Activated CD4-positive, alpha-beta T cell treated with anti-CD3 and anti-CD28 coated beads, Interleukin-2, amount 10 ng/mL, durations not matched to agents 7 days and 5 days (primary cell): ENCODE measurements at places on chromosomes 16 and 17.

DNA sequence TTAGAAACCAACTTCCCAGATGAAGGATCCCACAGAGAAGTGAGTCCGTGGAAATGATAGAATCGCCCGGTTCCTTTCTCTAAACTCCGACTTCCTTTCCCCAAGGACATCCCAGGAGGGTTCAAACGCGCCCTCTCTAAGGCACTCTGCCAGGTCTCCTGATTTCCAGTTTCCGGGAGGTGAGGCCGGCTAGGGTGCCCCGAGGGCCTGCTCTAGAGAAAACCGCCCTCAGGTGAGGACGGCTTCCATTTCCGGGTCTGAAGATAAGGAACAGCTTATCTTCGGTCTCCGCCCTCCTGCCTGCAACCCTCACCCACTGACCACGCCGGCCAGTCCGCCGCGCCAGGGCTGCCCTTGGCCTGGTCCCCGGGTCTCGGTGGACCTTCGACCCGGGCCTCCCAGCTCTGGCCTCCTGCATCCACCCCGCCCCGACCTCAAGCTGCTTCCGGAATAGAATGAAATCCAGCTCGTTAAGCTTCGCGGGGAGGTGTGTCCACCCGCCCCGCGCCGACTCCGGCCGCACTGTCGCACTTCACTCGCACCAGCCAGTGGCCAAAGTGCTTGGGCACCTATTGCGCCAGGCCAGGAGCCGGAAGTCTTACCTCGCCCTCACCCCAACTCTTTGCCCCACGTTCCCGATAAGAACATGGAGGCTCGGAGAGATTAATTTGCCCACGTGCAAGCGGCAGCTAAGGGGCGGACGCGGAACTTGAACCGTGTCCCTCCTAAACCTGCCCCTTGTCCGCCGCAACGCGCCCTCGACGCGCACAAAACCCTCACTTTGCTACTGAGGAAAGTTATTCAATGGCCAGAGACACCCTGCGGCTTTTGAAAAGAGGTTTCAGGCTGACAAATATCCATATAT, 836 bp upstream of the MMP15 start:
- DNase-seq: peak; percentile 22

DNA sequence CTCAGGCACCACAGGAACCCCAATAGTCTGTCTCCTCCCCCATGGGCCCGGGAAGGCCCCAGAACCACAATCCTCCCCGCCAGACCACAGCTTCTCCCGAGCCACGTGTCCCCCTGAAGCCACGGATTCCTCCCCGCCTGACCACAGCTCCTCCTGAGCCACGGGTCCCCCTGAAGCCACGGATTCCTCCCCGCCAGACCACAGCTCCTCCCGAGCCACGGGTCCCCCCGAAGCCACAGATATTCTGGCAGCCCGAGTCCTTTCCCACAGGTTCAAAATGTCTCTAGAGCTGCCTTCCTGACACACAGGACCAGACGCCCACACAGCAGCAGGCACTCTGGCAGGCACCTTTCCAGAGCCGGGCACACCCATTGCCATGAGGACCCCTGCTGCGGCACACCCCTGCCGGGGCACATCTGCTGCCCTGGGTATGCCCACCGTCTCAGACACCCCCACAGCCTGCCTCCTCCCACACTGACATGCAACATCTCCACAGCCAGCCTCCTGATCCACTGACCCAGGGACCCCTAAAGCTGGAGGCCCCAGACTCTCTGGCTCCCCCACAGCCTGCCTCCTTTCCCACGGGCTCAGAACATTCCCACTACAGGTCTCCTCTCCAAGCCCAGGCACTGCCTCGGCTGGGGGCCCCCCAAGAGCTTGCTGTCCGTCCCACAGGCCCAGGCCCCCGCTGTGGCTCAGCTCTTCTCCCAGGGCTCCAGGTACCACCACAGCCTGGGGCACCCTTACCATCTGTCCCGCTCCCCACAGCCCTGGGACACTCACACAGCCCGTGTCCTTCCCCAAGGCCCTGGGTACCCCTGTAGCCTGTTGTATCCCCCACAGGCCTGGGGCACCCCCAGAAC, 2.2 kb downstream of the KIAA0753 start:
- DNase-seq: no peak

- DNase-seq: no peak
Measured at GRCh38 chr17:31595666-31596381, 204.3 kb downstream of the RAB11FIP4 start.

DNA sequence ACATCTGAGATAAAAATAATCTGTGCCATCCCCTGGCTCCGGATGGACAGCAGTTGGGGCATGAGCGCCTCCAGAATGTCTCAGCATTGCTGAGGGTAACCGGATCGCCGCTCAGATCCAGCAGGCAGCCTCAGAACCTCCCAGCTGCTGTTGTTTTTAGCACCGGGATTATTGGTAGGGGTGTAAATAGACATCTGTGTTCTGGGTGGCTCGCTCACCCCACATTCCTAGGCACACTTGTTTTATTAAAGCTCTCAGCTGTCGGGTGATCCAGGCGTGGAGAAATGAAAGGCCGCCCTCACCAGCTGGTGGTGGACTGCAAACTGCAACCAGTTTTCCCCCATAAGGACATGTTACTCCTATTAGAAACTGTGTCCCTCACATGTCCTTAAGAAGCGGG, 32.1 kb downstream of the MYH3 start:
- no peak for DNase-seq

- DNase-seq: no peak
Measured at GRCh38 chr16:25608002-25608401, 83.8 kb upstream of the HS3ST4 start.

DNA sequence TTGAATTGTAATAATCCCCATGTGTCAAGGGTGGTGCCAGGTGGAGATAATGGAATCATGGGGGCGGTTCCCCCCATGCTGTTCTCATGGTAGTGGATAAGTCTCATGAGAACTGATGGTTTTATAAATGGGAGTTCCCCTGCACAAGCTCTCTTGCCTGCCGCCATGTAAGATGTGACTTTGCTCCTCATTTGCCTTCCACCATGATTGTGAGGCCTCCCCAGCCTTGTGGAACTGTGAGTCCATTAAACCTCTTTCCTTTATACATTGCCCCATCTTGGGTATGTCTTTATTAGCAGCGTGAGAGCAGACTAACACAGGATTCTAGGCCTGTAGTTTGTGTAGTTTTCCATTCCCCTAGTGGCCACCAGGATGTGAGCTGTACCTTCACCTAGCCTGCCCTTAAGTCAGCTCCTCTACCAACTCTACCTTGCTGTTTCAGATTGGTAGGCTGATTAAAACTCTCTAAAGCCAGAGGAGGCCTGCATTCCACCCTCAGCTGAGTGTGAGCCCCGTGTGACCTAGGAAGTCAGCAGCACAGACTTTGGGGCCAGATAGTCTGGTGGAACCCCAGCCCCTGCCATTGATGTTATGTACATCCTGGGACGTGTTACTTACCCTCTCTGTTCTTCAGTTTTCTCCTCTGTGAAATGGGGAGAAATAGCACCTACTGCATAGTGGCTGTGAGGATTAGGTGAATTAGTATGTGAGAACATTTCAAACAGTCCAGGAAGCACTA, 252.4 kb upstream of the CACNG5 start:
- DNase-seq: no peak

DNA sequence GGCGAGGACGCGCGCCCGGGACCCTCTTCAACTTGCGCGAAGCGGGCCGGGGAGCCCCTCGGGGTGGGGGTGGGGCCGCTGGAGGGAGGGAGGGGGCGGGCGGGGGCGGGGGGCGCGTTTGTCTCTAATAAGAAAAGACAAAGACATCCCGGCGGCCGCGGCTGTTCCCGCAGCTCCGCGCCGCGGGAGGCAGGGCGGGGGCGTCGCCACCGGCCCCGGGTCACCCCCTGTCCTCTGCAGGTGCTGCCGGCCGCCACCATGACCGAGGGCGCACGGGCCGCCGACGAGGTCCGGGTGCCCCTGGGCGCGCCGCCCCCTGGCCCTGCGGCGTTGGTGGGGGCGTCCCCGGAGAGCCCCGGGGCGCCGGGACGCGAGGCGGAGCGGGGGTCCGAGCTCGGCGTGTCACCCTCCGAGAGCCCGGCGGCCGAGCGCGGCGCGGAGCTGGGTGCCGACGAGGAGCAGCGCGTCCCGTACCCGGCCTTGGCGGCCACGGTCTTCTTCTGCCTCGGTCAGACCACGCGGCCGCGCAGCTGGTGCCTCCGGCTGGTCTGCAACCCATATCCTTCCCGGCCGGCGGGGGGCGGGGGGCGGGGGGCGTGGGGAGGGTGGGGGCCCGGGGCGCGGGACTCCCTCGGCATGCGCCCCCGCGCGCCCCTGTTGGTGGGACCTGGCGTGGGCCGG, 714 bp downstream of the CACNA1H start:
- no peak for DNase-seq

DNA sequence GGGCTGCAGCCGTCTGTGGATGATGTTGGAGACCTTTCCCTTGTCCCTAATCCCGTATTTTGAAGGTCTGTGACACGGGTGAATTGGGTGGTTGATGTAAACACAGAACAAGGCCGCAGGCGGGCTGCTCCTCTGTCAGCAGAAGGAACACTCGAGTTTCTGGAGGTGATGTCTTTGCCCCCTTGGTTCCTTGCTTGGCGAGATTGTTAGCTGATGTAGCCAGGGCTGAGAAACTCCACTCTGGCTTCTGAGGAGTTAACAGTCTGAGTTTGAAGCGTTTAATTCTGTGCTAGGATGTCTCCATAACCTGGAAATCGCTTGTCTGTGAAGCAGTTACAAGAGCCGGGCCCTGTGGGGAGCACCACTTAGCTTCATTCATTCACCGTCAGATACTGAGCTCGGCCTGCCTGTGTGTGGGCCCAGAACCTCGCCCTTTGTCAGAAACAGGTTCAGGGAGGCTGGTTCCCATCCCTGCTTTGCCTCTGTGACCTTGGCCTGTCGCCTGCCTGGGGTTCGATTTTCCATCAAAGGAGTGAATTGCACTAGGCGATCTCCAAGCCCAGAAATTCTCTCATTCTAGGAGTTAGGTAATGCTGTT, 1.3 kb downstream of the MAPK8IP3 start:
- DNase-seq: peak; percentile 26

DNA sequence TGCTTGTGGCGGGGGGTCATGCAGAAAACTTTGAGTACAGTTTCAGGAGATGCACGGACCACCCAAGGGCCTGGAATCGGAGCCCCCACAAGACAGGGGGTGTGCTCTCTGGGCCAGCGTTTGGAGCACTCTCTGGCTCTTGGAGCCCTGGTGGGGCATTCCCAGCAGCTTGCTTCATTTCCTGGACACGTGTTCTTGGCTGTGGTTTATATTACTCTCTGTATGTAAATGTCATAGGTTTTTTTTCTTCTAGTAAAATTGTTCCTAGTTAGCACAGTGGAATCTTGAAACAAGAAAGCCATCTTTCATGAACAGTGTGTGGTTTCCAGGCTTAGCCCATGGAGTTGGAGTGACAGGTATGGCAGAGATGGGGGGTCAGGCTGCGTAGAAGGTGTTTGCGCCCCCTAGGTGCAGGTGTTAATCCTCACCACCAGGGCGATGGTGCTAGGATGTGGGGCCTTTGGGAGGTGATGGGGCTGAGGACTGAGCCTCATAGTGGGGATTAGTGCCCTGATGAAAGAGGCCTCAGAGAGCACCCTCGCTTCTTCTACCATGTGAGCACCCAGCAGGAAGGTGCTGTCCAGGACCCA, 79.8 kb downstream of the JPH3 start:
- no peak for DNase-seq

DNA sequence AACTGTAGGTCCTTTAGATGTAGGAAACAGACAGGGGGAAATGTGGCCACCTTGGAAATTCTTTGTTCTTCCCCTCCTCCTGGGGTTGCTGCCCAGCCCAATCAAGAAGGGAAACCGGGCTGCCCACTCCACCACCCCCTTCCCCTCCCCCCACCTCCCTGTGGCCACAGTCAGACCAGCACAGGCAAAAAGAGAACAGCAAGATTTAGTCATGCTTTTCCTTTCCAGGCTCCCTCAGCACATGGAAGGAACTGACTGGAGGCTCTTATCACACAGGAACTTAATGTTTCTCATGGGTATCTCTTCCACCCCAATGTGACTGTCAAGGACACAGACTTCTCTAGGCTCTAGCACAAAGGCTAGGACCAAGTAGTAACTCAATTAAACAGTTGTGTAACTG, 3.0 kb upstream of the CCL1 start:
- no peak for DNase-seq

GRCh38 chr16:71724320-71724751, at the start of gene PHLPP2:
Gene PHLPP2 (minus strand): TSS chr16:71724701. CDS start chr16:71714795, 9,906 bp downstream.
- no peak for DNase-seq

DNA sequence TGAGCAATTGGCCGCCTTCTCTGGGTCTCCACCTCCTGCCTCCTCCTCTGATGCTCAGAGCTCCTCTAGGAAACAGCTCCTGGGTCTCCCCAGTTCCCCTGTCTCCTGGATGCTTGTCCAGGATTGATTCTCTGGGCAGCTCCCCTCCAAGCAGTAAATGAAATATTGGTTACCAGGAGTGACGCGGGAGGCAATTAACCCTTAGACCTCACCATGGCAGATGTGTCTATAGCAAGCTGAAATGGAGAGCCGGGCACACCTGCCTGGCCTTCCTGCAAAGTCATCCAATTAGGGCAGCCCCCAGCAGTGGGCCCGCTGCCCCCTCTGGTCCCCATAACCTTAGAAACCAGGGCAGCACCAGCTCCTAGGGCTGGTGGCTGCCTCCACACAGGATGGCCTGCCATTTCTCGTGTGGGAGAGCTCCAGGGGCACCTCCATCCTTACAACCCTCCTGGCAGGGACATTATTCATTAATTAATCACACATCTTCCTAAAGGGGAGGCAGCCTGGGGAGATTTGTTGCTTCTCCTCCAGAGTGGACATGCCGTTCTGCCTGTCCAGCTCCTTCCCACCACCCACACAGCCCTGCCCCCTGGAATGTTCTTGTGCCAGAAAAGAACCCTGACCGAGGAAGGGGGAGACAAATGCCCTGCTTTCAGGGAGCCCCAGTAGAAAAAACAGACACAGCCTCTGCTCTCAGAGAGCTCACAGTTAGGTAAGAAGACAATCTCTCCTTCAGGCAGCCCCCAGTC, 8.3 kb upstream of the KIF18B start:
- no peak for DNase-seq

DNA sequence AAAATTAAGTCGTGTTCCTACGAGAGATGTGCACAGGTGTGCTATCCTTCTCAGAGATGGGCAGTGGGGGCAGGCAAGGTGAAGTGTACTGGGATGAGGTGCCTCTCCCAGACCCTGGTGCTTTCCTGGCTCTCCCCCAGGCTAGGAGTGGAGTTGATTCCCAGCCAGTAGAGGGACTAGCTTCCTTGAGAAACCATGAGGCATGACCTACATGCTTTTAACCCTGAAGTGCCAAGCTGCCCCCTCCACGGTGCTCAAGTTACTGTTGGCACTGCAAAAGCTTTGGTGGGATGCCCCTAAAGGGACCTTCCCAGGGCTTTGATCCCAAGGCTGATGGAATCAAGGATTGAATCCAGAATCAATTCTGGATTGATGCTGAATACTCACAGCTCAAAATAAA, 47.0 kb upstream of the SREBF1 start:
- DNase-seq: no peak

GRCh38 chr17:79887451-79887991, 48.3 kb upstream of the CBX4 start:
- DNase-seq: no peak
